NCI-H526 treated with DMSO at 0.1 percent for 48 hours (cell line): ENCODE measurements at places on chromosomes 3 and 15.

DNA sequence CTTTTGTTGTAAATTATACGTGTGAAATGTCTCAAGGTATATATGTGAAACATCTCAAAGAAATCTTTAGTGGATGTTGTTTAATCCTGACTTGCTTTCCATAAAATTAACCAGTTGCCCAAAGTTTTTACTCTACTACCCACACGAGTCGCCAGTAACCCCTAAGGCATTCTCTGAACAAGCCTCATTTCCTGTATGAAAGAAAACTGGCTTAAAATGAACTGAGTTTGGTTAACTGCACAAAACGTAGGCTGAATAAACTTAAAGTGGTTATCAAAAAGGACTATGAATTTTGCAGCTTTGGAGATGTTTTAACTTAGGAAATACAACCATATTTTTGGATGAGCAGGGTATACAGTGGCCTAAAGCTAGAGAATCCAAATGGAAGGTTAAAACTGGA lies 2.7 kb upstream of the APPL1 start:
- DNase-seq = no peak

- DNase-seq = no peak
Observed at GRCh38 chr3:170301405-170301804, 56.1 kb upstream of the SKIL start.

DNA sequence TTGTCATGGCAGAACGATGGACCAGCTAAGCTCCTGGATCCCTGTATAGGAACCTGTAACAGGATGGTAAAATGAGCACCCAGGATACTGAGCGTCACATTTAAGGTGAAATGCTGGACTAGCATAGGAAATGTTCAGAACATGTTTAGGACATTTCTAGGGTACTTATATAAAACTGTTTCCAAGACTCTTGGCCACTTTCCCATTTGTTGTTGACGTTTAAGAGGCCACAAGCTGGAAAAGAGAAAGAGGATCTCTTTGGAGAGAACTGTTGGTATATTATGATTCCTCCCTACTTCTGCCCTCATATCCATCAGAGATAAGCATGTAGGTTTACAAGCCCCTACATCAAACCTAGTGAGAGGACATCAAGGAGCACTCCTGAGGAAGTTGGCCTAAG lies 57.5 kb downstream of the SCN11A start:
- no peak for DNase-seq

DNA sequence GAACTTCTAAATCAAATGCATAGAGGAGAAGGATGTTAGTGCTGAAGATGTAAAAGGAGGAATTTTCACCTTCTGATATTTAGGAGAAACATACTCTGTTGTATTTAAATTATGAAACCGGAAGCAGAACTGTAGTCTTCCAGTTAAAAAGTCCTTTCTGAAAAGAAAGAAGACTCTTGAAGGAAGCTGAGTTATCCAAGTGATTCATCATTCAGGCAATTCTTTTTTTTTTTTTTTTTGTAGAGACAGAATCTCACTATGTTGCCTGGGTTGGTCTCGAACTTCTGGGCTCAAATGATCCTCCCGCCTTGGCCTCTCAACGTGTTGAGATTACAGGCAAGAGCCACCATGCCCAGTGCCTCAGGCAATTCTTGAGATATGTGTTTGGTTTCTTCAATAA lies 424.8 kb upstream of the TPM1 start:
- DNase-seq = no peak

DNA sequence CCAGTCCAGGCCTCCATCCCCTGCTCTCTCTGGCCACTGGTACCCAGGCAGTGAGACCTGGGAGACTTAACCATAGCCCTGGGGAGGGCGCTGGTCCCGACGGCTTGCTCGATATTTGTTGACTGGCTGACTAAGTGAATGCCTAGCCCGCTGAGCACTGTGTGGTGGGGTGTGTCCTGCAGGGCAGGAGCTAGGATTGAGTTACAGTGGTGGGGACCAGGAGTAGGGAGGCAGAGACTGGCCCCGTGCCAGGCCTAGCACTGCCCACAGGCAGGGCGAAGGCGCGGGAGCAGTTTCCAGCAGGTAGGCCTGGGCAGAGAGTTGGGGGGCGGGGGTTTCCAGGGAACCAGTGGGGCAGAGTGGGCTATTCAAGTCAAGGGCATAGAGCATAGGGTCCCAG lies at the start of gene VILL:
TSS of gene VILL (plus strand) at position 260 of the 400 bp plus-strand sequence. CDS start 2,887 bp downstream, outside the sequence.
- no peak for DNase-seq

DNA sequence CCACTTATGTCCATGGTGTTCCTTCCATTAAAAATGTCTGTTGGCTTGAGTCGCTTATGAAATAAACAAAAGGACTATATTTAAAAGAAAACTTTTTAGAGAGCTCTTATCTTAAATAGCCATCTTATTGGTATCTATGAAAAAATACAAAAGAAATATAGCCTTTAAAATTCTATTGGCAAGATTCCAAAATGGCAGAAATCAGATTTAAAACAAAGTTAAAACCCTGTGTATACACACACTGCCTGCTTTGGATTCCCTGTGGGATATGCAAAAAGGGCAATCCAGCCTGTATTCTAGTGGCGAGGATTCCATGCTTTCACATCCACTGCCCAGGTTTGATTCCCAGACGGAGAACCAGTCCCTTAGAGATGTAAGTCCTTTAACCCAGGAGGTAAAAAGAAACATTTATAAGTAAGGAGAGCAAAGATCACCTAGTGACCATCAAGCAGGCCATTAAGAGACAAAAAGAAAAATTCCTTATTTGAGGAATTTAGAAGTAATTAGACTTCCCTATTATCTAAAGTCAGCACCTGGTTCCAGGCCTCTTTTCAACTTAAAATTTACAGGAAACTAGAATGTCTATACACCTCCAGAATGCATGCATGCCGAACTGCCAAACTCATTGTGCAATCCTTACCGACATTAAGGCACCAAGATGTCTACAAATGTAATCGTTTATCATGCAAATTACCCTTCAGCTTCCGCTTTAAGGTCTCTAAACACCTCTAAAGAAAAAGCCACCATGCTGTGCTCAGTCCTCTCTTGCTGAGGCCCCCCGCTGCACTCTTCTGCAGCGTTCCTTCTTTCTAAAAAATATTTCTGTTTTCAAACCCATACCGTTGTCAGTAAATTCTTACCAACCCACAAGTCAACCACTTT lies 69.6 kb upstream of the STRIT1 start:
- no peak for DNase-seq

DNA sequence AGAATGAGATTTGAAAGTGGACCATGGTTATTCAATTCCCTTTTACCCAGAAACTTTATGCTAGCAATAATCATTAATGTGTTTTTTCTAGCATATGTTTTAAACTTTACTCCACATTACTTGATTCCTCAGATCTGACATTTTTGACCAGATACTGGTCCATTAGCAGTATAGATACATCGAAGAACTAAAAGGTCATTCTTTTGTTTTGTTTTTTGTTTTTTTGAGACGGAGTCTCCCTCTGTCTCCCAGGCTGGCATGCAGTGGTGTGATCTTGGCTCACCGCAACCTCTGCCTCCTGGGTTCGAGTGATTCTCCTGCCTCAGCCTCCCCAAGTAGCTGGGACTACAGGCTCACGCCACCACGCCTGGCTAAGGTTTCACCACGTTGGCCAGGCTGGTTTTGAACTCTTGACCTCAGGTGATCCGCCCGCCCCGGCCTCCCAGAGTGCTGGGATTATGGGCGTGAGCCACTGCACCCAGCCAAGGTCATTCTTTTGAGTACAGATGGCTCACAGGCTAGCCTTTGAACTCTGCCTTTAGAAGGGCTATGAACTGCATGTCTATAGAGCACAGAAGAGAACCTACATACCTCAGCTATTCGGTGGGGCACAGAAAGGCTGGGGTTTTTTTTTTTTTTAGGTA lies 28.6 kb downstream of the CHP1 start:
- DNase-seq = no peak

DNA sequence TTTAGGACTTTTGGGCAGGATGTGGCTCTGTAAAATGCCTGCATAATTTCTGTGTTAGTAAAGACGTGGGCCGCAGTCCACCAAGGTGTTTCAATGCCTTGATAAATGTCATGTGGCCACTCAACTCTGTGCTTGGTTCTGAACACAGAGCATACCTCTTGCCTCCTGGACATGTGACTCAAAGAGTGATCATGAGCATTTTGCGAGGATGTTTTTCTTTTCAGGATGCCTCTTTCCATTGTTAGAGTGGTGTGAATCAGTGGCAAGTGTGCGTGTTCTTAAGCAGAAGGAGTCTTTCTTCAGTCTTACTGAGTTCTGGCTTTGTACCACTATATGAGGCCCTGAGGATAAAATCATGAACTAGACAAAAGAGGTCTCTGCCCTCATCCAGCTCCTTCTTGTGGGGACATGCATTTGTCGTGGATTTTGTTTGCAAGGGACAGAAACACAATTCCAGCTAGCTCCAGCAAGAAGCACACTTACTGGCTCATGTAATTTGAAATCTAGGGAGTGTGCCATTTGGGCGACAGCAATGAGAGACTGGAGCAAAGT lies 363.4 kb downstream of the LRTM1 start:
- DNase-seq = no peak

- DNase-seq = no peak
Observed at GRCh38 chr15:69060744-69061143, 46.2 kb downstream of the NOX5 start.

DNA sequence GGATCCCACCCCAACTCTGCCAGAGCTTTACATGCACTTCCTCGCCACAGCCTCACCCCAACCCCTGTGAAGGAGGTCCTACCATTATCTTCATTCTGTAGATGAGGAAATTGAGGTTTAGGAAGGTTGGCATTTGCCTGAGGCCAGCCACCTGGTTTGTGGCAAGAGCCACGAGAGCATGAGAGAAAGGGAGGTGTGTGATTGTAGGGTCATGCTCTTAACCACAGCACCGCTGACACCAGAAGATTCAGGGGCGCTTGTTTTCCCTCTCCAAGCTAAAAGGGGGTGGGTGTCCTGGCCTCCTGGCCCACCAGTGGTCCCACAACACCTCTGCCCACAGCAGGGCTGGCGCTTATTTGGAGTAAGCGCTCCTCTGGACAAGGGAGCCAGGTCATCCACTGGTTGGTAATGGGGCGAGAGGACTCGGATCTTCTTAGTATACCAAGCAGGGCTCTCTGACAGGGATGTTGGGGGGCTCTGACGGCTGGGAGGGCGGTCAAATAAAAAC lies 691 bp downstream of the RHCG start:
- DNase-seq = no peak

DNA sequence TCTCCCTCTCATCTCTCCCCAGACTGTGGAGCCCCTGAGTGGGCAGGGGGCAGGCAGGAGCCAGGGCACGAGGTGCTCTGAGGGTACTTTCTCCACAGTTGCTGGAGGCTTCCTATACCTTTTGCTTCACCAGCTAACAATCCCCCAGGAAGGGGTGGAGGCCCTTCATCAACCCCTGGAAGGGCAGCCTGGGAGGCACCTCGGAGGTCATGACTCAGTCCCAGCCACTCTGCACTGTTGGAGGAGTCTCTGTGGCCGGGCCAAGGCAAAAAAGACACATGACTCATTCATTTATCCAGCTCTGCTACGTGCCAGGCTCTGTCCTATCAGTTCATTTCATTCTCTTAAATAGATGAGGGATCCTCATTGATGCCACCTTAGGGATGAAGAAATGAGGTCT lies 15.6 kb upstream of the KY start:
- DNase-seq = no peak

- no peak for DNase-seq
Observed at GRCh38 chr3:26484140-26484539, 138.4 kb upstream of the LRRC3B start.

GRCh38 chr3:39171860-39172259 lies 18.5 kb upstream of the CSRNP1 start:
- DNase-seq = no peak

DNA sequence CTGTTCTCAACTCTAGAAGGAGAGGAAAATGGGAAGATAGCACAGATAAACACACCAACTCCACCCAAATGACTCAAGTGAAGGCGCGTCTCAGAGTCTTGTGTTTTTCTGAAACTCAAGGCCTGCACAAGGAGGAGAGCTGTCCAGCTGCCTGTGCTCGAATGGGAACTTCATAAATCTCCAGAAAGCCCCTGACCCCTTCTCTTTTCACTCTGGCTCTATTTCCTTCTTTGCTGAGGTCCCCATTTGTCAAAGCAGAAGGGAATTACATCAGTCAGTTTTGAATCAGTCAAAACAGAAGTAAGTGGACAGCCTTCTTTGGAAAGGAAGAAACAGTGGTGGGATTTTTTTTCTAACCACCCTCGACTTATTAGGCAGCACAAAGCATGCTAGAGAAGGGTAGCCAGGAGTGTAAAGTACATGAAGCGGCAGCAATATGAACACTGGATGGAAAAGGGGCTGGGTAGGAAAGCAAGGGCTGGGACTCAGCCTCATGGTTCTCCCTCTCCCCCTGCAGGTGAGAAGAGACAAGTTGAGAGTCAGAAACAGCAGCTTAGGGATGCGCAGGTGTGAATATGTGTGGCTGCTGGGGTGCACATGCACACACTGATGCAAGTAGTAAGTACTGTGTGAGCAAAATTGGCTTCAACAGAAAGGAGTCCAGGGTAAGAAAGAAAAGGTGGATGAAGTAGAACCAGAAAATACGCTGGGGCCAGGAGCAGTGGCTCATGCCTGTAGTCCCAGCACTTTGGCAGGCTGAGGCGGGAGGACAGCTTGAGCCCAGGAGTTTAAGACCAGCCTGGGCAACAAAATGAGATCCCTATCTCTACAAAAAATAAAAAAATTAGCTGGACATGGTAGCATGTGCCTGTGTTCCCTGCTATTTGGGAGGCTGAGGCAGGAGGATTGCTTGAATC lies 36.6 kb upstream of the MAGEF1 start:
- DNase-seq = peak; percentile 88

- no peak for DNase-seq
Observed at GRCh38 chr15:54884312-54884711, 312.4 kb downstream of the RSL24D1 start.

- no peak for DNase-seq
Observed at GRCh38 chr3:27943106-27943505, 221.0 kb upstream of the EOMES start.

DNA sequence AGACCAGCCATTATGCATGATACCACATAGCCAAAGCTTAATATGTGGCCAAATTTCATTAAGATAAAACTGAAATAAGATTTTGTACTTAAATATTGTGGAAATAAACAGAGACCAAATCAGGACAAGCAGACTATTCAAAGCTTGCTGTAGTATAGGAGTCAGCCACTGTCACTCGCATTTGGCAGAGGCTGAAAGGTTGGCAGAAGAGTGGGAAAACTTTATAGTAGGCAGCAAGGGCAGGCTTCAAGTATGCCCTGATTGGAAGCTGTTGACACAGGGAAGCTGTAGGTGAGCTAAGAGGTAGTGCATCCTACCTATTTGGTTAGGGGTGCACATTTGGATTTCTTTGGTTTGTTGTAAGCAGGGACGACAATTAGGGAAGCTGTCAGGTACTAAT lies 202.5 kb upstream of the PDZRN3 start:
- no peak for DNase-seq
